ENCODE measurements at places on chromosomes 5 and 9. TPM values are rescaled to one million over a fixed set of nuclear protein-coding genes. Genes with fewer than 3 reads are reported as not detected.
A peak's percentile ranks its signal among the peaks of the same experiment; 100 is the strongest.

DNA sequence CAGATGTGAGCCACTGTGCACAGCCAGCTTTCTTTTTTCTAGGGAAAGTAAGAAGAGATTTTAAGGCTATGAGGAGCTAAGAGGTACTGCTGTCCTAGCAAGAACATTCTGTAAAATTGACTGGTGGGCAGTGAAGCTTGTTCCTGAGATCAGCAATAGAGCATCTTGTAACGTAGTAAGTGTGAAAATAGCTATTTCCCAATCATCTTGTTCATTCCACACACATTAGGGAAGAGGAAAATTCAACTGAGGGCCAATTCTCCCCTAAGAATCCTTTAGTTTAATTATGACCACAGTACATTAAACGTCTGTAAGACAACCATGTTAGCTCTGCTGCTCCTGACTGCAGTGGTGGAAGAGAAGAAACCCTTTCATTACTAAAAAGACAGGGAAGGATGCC lies 246.2 kb downstream of the EFNA5 start:
- no peaks in the 10 kb centered on the region for H3K27me3 ChIP-seq
- H3K4me1 ChIP-seq: no peaks in the 10 kb centered on the region
- DNase-seq: no peak
- no peaks in the 10 kb centered on the region for H3K36me3 ChIP-seq

- peaks cover 9% of the 10 kb centered on the region for H3K4me1 ChIP-seq
- peak; percentile 12 for DNase-seq
- no peaks in the 10 kb centered on the region for H3K27me3 ChIP-seq
- H3K4me3 ChIP-seq: no peak overlapping the region
- H3K36me3 ChIP-seq: no peaks in the 10 kb centered on the region
These were observed 2.3 kb downstream of the ACSL6 start for GRCh38 chr5:132008961-132009680.

DNA sequence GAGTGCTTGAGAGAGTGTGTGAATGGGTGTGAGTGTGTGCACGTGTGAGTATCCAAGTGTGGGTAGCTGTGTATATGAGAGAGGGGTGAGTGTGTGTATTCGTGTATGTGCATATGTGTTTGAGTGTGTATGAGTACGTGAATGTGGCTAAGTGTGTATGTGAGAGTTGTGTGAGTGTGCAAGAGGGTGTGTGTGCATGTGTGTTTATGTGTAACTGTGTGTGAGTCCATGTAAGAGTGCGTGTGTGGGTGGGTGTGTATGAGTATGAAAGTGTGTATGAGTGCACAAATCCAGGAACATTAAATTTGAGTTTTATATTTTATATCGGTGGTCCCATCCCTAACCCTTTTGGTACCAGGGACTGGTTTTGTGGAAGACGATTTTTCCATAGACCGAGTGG lies 156.4 kb downstream of the TENT4A start:
- H3K4me1 ChIP-seq: no peaks in the 10 kb centered on the region
- no peak overlapping the region for H3K27ac ChIP-seq
- DNase-seq: no peak

ARL10 gene
- total RNA-seq: 2.3 TPM

All from thyroid gland (tissue), 4 donors.